ENCODE measurements at places on chromosomes 5 and 9.

DNA sequence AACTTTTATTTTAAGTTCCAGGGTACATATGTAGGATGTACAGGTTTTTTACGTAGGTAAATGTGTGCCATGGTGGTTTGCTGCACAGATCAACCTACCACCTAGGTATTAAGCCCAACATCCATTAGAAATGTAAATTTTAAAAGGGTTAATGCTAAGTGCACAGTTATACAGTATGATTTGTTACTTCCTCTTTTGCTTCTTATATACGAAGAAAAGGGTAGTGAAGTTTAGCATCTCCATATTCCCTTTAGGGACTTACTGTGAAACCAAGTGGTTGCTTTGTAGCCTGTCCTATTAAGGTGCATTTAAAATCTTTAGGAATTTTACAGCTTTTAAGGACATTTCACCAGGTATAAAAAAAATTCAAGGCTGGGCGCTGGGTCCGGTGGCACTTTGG is 46.4 kb downstream of the RBM27 start:
- DNase-seq, result no peak

DNA sequence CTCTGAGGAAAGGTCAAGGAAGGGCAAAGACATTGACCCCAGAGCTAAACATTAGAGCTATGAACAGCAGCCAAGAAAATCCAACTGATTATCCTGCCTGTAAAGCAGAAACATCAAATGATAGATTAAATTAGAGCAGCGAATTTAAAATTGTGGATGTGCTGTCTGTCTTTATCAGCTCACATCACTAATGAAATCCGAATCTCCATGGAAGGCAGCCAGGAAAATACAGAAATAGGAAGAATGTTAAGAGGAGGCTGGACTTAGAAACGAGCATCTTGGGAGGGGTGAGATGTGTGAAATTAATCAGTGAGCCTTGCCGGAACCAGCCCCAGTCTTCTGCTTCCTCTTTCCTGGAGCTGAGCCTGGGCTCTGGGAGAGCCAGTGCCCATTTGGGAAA is 191.0 kb downstream of the PJA2 start:
- DNase-seq, result no peak

- DNase-seq, result no peak
Observed at GRCh38 chr5:53927668-53928247, 367.3 kb downstream of the NDUFS4 start.

- no peak for DNase-seq
Observed at GRCh38 chr5:133729800-133730199, 117.5 kb upstream of the FSTL4 start.

- DNase-seq, result no peak
Observed at GRCh38 chr9:132002643-132003318, 76.9 kb downstream of the MED27 start.

DNA sequence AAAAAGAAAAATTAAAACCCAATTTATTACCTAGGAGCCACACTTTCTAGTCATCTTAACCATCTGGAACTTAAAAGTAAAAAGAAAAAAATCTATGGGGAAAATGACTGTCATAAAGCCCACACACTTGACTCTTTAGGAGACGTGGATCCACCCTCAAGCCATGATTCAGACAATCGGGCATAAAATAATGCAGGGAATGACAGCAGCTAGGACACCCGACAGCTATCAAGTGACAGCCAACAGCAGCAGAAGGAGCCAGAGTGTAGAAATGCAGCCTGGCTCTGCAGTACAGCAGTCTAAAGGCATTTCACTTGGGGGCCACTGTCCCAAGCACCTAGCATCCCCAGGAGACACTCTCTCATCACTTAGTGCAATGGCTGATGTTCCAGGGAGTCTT is 226.9 kb downstream of the CAAP1 start:
- DNase-seq, result no peak

DNA sequence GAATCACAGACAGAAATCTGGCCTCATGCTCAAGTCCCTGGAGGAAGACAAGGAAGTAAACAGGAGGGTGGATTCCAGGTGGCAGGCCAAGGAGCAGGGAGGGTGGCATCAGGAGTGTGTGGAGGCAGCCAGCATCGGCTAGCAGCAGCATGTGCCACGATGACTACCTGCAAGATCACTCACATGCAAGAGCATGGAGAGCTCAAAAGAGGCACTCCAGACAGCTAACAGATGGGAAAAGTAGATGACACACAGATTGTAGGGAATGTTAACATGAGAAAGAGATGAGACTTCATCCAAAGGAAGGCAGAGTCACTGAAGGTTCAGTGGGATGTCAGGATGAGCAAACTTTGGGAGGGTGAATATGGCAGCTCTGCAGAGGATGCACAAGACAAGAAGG is 104.3 kb downstream of the SEMA5A start:
- DNase-seq, result no peak

Measured in substantia nigra (tissue), 51 donors.